Endothelial cell (in vitro differentiated cells): ENCODE measurements at places on chromosomes 3 and 15. TPM values are rescaled to one million over a fixed set of nuclear protein-coding genes. Genes with fewer than 3 reads are reported as not detected.

The HDGFL3 gene
- total RNA-seq = 91.2 TPM

DNA sequence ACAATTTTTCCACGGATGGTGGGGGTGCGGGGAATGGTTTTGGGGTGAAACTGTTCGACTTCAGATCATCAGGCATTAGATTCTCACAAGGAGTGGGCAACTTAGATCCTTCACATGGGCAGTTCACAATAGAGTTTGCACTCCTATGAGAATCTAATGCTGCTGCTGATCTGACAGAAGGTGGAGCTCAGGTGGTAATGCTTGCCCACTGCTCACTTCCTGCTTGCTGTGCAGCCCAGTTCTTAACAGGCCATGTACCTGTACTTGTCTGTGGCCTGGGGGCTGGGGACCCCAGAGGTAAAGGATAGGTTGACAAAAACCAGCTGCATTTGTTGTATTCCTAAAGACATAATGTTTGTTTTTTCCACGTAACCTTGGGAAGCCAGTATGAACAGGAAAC lies 16.0 kb downstream of the DZIP3 start:
- no peak overlapping the region for H3K27ac ChIP-seq
- H3K27me3 ChIP-seq = no peaks in the 10 kb centered on the region
- no peak for DNase-seq
- H3K36me3 ChIP-seq = no peaks in the 10 kb centered on the region

DNA sequence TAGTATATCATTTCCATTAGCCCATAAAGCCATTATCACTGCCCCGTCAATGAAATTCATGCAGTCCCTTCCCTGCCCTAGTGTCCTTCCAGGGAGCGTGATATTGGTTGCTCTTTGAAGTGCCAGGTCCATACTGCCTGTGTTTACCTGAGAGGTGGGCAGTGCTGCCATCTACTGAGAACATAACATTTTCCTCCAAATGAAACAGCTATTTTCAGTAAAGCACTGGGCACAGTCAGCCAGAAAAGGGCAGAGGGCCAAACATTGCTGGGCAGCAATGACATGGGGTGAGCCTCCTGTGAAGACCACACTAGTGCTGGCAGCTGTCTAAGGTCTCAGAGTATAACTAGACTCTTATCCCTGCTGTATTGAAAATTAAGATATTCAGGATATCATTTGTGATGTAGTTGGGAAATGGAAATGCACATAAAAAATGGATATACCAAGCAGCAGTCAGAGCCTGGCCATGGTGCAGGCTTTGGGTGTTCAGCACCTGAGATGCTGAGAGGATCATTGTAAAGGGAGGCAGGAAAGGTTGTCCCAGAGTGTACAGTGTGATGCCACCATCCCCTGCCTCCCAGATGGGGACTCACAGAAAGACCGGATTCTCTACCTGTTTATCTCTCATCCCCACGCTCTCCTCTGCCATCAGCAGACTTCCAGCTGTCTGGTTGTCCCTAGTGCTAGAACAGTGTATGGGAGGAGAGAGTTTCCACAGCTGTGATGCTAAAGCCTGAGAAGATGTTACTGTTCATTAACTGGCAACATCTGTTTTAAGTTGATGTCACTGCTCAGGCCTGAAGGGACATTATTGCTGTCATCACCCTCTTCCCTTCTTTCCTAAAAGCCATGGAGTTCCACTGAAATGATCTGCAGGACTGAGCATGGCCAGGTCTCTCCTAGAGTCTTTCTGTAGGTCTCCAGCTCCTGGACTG lies 108.8 kb downstream of the ARNT2 start:
- H3K36me3 ChIP-seq = no peaks in the 10 kb centered on the region
- no peak for DNase-seq
- no peak overlapping the region for H3K27ac ChIP-seq
- H3K4me3 ChIP-seq = no peak overlapping the region
- H3K27me3 ChIP-seq = peaks cover 3% of the 10 kb centered on the region
- H3K4me1 ChIP-seq = no peaks in the 10 kb centered on the region

The FILIP1L gene
- total RNA-seq = 19.1 TPM

DNA sequence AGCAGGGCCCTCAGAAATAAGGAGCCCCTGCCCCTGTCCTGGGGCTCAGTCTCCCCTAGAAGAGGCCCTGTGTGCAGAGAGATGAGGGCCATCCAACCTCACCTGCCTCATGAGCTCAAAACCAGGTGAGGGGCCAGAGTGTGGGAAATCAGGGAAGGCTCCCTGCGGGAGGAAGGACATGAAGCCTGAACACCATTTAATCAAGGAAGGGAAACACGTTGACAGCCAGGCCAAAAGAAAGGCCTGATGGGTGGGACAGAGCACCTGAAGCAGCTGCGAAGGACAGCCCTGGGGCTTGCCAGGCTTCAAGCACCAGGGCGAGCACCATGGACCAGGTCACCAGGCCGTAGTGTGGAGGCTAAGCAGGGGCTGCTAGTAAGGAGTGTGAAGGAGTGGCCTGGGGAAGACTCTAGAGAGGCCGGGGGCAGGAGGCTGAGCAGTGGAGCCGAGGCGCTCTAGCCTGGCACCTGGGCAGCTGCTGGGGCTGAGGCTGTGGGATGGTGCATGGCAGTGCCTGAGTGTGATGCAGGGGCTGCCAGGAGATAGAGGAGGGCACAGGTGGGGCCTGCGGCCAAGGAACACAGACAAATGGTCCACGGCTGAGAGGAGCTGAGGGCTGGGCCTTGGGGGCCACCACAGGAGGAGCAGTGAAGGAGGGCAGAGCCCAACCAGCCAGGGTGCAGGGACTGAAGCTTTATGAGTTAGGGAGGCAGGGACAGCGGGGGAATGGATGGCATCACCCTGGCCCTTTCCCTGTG lies 16.1 kb downstream of the ACAA1 start:
- H3K27me3 ChIP-seq = peaks cover 6% of the 10 kb centered on the region
- H3K36me3 ChIP-seq = peaks cover 27% of the 10 kb centered on the region
- no peak for DNase-seq
- no peak overlapping the region for H3K27ac ChIP-seq

The SPTBN5 gene
- total RNA-seq = 9.4 TPM

The UBA7 gene
- 6.0 TPM for total RNA-seq

GRCh38 chr15:69881766-69882165 lies 216.0 kb downstream of the TLE3 start:
- no peak overlapping the region for H3K27ac ChIP-seq
- peaks cover 1% of the 10 kb centered on the region for H3K27me3 ChIP-seq
- H3K36me3 ChIP-seq = no peaks in the 10 kb centered on the region
- H3K4me3 ChIP-seq = no peak overlapping the region
- no peaks in the 10 kb centered on the region for H3K4me1 ChIP-seq

- no peak overlapping the region for H3K27ac ChIP-seq
- no peaks in the 10 kb centered on the region for H3K4me1 ChIP-seq
- no peaks in the 10 kb centered on the region for H3K27me3 ChIP-seq
- no peaks in the 10 kb centered on the region for H3K36me3 ChIP-seq
- no peak overlapping the region for H3K4me3 ChIP-seq
These were observed 689.6 kb upstream of the NECTIN3 start for GRCh38 chr3:110381992-110382391.

GRCh38 chr3:183210862-183211341 lies 42.2 kb upstream of the B3GNT5 start:
- no peak overlapping the region for H3K27ac ChIP-seq
- no peak for DNase-seq
- H3K27me3 ChIP-seq = peaks cover 3% of the 10 kb centered on the region
- H3K4me1 ChIP-seq = peaks cover 21% of the 10 kb centered on the region

DNA sequence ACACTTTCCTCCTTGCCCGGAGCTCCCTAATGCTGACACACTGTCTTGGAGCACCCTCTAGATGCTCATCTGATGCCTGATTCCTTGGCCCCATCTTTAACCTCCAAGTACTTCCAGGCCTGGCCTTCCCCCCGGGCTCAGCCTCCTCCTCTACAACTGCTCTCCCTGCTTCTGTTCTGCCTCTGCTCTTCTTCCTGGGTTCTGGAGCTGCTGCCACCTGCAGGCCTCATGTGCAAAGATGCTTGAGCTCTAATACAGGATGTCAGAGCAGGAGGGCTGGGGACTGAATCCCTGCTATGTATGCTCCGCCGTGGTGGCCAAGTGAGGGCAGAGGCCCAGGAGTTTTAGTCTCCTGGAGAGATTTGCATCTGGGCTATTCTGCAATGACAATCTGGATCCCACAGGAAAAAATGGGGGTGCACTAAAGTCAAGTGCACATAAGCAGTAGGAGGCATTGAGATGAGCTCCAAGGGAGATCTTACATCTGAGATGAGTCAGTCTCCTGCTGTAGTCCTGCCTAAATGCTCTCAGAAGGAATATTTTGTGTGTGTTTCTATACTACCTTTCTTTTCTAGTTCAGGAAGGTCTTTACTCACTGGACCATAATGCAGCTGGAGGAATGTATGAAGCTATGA lies 296.3 kb downstream of the UACA start:
- peak; percentile 56 for DNase-seq
- H3K4me3 ChIP-seq = no peak overlapping the region
- H3K36me3 ChIP-seq = no peaks in the 10 kb centered on the region

DNA sequence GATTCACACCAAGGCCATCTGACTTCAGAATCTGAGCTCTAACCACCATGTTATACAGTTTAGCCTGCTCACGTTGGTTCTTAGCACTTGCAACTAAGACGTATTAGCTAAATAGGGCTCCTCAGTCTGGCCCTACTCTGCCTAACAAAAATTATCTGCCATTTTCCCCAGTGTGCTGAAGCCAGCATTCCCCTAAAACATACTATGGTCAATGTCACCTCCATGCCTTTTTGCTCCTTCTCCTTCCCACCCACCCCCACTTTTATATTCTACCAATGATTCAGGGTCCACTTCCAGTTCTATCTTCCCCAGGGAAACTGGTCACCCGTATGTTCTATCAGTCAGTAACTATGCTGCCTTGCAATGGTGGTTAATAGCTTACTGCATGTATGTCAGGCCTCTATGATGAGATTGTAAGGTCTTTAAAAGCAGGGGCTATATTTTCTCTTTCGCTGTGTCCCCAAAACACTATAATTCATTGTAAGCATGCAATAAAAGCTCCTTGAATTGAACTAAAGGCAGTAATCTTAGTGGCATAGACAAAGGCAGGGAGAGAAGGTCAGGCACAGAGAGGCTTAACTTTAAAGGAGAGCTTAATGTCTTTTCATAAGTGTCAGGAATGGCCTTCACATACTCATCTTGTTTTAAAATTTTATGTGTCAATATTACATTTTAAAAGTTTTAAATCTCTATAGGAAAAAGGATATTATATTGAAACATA lies 23.3 kb downstream of the POPDC2 start:
- peaks cover 5% of the 10 kb centered on the region for H3K4me1 ChIP-seq
- H3K27me3 ChIP-seq = peaks cover 2% of the 10 kb centered on the region
- H3K36me3 ChIP-seq = no peaks in the 10 kb centered on the region

DNA sequence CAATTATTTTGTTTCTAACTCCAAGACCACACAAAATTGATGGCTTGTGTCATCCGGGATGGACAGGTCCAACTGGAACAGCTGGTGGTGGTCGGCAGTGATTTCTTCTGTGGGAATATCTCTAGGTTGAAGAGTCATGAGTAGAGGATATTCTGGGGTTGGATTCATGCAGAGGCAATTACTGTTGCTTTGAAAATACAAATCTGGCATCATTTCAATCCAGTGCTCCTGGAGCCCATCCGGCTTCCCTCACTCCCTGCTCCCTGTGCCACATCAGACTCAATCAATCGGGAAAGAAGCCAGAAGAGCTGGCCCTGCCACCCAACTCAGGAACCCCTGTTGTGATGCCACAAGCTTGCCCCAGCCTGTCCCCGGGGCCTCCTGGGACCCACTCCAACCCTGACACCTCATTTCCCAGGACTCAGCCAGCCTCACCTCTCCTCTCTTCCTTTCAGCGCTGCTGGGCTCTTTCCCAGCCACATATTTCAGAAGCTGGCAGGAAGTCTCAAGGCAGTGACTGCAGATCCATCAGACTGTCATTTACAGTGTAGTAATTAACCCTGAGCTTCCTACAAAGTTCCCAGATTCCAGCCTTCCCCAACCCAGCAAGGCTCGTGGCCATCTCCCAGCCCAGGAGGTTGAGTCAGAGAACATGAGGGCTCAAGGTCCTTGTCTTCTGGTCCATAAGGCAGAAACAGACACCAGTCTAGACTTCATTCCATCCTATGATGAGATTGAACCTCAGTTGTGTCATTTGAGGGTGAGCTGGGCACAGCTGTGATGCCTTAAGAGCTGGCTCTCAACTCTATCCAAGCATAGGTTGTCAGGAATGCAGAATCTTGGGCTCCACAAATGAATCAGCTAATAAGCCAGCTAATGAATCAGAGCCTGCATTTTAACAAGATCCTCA lies 114.0 kb downstream of the FAM174B start:
- peaks cover 3% of the 10 kb centered on the region for H3K36me3 ChIP-seq
- DNase-seq = no peak
- H3K27me3 ChIP-seq = peaks cover 6% of the 10 kb centered on the region
- no peak overlapping the region for H3K27ac ChIP-seq
- no peak overlapping the region for H3K4me3 ChIP-seq

GRCh38 chr3:24018784-24019570 lies 73.9 kb downstream of the NR1D2 start:
- H3K27me3 ChIP-seq = no peaks in the 10 kb centered on the region
- DNase-seq = no peak
- no peak overlapping the region for H3K4me3 ChIP-seq

The CP gene
- 0.44 TPM for total RNA-seq

- H3K4me3 ChIP-seq = no peak overlapping the region
- DNase-seq = no peak
- peaks cover 3% of the 10 kb centered on the region for H3K27me3 ChIP-seq
- H3K36me3 ChIP-seq = no peaks in the 10 kb centered on the region
- H3K4me1 ChIP-seq = peaks cover 28% of the 10 kb centered on the region
- H3K27ac ChIP-seq = no peak overlapping the region
These were observed 54.7 kb upstream of the USP3 start for GRCh38 chr15:63449731-63450130.

The GP9 gene
- total RNA-seq = 1.5 TPM

- H3K4me3 ChIP-seq = no peak overlapping the region
- DNase-seq = no peak
- H3K27ac ChIP-seq = no peak overlapping the region
- H3K27me3 ChIP-seq = peaks cover 4% of the 10 kb centered on the region
- no peaks in the 10 kb centered on the region for H3K4me1 ChIP-seq
- no peaks in the 10 kb centered on the region for H3K36me3 ChIP-seq
These were observed 2.5 kb downstream of the SNTN start for GRCh38 chr3:63654931-63655330.

- H3K27me3 ChIP-seq = no peaks in the 10 kb centered on the region
- H3K36me3 ChIP-seq = no peaks in the 10 kb centered on the region
- peaks cover 8% of the 10 kb centered on the region for H3K4me1 ChIP-seq
- DNase-seq = no peak
- H3K4me3 ChIP-seq = no peak overlapping the region
These were observed 155.9 kb downstream of the OXSM start for GRCh38 chr3:25945836-25946235.

- no peaks in the 10 kb centered on the region for H3K36me3 ChIP-seq
- DNase-seq = no peak
- peaks cover 2% of the 10 kb centered on the region for H3K27me3 ChIP-seq
- H3K4me1 ChIP-seq = no peaks in the 10 kb centered on the region
These were observed 61.3 kb upstream of the TAMM41 start for GRCh38 chr3:11907667-11908660.

The LEKR1 gene
- 0.18 TPM for total RNA-seq

GRCh38 chr3:57100046-57100695 lies 39.7 kb downstream of the SPATA12 start:
- no peaks in the 10 kb centered on the region for H3K27me3 ChIP-seq
- H3K4me3 ChIP-seq = no peak overlapping the region
- DNase-seq = peak; percentile 82
- no peak overlapping the region for H3K27ac ChIP-seq
- peaks cover 18% of the 10 kb centered on the region for H3K36me3 ChIP-seq

- DNase-seq = no peak
- no peaks in the 10 kb centered on the region for H3K36me3 ChIP-seq
- H3K4me3 ChIP-seq = no peak overlapping the region
- peaks cover 11% of the 10 kb centered on the region for H3K4me1 ChIP-seq
- no peak overlapping the region for H3K27ac ChIP-seq
These were observed 31.1 kb upstream of the DYNC1LI1 start for GRCh38 chr3:32601722-32602121.

The PSTPIP1 gene
- not detected for total RNA-seq
